ENCODE measurements at places on chromosomes 6 and 20. TPM values are rescaled to one million over a fixed set of nuclear protein-coding genes. Genes with fewer than 3 reads are reported as not detected.
A peak's percentile ranks its signal among the peaks of the same experiment; 100 is the strongest.

DNA sequence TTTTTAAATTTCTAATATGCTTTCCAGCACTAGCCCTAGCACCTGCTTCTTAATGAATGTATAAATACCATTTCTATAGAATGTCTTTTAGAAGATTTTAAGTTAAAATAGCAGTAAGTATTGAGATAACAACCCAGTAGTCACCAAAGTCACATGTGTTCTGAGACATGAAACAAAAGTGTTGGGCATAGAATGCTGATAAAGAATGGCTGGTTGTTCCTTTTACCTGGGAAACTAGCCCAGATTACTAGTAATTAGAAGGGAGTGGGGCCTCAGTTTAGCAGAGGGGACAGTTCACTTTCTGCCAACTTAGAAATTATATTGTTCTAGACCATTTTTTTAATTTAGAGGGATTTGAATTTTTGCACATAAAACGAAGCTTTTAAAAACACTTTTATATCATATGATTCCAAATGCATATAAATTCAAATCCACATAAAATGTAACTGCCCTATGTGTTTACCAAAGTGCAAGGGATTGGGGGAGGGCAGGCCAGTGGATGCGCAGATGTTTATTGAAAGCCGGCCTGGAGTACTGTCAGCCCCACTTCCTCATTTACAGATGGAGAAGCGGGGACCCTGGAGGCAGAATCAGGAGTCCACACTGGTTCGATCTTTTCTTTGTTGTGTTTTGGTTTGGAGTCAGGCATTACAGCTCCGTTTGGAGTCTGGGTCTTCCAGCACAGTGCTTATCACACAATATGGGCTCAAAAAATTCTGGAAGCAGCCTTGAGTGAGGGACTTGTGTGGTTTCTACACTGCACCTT, 139.8 kb downstream of the ZDHHC14 start:
- DNase-seq: no peak

GRCh38 chr6:53916804-53917463, 122.1 kb downstream of the LRRC1 start:
- no peak for DNase-seq

- DNase-seq: no peak
Measured at GRCh38 chr6:118509009-118509617, 39.0 kb upstream of the PLN start.

DNA sequence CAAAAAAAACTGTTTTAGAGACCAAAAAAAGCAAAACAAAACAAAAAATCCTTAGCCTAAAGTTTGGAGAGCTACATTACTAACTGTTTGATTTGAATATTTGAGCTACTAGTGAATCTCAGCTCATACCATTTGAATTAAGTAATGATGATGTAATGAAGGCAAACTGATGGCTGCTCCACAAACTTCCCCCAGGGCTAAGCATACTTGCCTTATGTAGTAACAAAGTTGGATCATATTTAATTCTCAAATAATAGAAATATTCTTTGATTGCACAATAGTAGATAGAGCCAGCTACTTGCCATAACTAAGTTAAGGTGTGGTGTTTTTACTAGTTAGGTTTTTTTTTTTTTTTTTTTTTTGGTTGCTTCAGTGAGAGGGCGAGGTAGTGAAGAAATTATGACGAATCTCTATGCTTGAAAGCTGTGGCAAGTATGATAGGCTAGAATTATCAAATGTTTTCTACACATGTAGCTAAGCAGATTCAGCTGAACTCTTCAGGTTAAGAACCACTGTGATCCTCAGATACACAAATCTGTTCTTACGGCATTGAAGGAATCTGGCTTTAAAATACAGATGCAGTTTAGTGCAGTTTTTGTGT, 2.9 kb downstream of the RAB32 start:
- peak; percentile 61 for DNase-seq

- DNase-seq: no peak
Measured at GRCh38 chr20:50758992-50759391, 27.6 kb downstream of the PARD6B start.

- DNase-seq: no peak
Measured at GRCh38 chr20:48166082-48166835, 381.0 kb upstream of the SULF2 start.

GRCh38 chr20:37299718-37300528, 10.5 kb downstream of the MANBAL start:
- no peak for DNase-seq

- DNase-seq: no peak
Measured at GRCh38 chr6:99514089-99514488, 1.1 kb downstream of the USP45 start.

GRCh38 chr6:40556881-40557280, 30.3 kb downstream of the LRFN2 start:
- no peak for DNase-seq

DNA sequence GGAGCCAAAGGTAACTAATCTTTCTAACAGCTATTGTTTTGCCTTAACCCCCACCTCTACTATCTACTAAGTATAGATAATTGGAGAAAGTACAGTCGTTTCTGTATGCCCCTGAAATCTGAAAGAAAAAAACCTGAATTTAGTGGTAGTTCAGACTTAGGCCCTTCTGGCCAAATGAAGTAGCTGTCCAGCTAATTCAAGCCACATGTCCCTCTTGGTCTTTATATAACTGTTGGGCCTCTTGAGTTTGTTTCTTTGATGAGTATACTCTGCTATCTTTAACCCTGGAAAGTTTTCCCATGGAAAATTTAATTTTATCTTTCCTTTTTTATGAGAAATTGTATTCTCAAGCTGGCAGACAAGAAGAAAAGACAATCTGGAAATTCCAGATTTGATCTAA, 73.0 kb upstream of the FAM8A1 start:
- DNase-seq: no peak

DNA sequence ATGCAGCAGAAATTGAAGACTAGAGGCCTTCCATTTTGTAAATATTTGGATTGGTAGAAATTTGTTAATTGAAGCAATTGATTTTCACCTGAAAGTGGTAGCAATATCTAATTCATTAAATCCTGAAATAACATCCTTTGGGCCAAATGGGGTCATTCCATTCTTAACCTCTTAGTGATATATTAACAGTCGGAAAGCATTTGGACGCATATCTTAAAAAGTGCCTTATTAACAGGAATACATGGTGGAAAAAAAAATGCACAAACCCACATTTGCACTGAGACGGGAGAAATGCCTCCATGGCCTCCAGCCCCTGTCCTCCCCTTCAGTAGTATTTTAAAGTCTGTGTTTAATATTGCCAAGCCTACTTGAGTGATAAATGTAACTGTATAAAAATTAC, 205.5 kb downstream of the TFAP2B start:
- DNase-seq: no peak

DNA sequence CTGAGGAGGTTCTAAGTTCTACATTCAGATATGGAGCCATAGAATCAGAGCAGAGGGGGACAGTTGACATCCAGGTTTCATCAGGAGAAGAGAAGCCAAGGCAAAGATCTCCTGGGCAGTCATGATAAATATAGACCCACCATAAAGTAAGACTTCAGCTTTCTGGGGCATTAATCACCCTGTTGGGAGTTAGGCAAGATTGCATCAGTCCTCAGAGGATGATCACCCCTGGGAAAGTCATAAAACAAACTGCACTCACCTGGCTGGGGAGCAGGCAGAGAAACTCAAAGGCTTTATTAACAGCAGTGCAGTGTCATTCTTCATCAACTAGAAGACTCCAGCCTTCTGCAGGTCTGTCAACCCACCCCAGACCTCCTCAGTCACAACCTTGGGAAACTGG, 301.3 kb upstream of the JARID2 start:
- no peak for DNase-seq

- DNase-seq: no peak
Measured at GRCh38 chr6:20693466-20694063, 159.3 kb downstream of the CDKAL1 start.

- DNase-seq: no peak
Measured at GRCh38 chr6:105429676-105430075, 26.8 kb upstream of the PREP start.

DNA sequence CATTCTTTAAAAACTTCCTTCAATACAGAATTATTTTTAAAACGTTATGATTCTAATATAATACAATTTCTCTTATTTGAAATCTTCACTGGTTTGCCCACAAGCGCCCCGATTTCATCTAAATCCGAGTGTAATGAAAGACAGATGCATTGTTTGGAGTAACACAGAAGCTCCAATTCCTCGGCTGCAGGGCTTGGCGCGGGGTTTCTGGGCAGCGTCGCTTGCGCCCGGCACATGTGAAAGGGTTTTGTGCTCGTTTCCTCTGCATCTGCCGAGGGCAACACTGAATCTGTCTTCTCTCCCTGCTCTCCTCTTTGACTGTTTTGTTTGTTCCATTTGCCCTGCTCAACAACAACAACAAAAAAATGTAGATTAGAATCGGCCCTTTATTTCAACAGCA, 248.6 kb upstream of the QKI start:
- DNase-seq: no peak

- no peak for DNase-seq
Measured at GRCh38 chr20:10602221-10602871, 71.5 kb downstream of the JAG1 start.

DNA sequence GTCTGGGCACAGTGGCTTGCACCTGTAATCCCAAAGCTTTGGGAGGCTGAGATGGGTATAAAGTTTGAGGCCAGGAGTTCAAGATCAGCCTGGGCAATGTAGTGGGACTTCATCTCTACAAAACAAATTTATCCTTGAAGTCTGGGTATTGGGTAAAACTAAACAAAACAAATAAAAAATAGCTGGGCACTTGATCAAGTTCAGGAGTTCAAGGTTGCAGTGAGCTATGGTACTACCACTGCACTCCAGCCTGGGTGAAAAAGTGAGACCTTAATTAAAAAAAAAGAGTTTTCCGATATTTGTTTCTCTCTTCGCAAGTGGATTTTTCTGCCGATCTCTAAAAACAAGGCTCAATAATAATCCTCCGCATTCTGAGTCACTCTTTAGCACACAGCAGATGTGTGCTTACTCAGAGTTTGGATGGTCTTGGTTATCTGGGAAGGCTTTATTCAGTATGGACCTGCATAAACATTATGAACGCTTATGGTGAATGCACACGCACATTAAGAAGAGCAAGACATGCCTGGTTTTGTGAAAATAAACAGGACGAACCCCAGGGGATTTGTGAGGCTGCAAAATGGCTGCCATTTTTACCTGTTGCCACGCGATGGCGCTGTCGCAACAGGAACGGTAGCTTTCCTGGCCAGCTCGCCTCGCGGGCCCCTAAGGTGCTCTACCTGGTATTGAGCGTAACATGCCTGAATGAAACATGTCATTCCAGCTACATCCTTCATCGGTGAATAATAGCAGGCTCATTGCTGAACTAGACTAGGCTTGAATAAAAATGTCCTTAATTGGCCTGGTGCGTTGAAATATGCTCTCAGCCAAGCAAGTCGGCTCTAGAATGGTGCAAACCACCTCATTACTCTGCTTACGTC, 6.0 kb downstream of the OPN5 start:
- peak; percentile 20 for DNase-seq

DNA sequence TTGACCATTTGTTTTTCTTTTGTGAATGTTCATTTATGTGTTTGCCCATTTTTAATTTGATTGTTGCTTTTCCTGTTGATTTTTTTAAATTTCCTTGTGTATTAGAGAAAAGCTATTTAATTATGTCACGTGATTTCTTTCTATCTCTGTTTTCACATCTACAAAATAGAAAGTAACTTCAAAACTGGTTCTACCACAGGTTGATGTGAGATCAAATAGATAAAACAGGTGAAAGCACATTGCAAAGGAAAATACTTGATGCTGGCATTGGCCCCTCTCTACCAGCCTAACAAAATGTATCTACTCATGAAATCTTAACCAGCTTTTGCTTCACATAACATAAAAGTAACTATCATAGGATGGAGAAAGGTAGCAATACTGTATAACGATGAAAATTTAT, 129.2 kb downstream of the TMEM242 start:
- no peak for DNase-seq

- DNase-seq: no peak
Measured at GRCh38 chr20:10488534-10488933, 53.4 kb downstream of the SLX4IP start.

- peak; percentile 78 for DNase-seq
Measured at GRCh38 chr20:32685541-32686529, 12.1 kb upstream of the C20orf203 start.

- DNase-seq: no peak
Measured at GRCh38 chr6:20118892-20119291, 93.4 kb downstream of the MBOAT1 start.

DNA sequence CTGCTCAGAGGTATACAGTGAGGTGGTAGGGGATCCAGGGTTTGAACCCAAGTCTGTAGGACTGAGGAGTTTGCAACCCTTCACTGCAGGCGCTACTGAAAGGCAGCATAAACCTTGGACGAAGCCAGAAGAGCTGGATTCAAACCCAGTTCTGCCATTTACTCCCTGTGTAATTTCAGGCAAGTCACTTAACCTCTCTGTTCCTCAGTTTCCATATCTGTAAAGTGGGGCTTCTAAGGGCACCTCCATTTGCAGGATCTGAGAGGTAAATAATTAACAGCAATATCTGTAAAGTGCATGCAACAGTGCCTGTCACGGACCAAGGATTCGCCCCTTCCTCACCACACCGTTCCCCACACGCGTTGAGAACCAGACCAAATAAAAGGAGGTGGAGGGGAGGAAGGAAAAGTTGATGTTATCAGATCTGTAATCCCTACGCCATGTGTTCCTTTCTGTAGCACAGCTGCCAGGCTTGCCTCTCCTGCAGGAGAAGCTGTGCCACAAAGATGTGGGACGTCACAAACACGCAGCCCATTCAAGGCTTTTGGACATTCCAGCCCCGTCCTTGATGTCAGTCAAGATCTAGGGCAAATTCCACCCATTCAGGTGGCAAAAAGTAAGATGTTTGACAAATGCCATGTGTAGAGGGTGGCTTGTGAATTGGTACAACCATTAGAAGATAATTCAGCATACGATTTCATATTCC, 9.8 kb downstream of the RIPOR3 start:
- no peak for DNase-seq

DNA sequence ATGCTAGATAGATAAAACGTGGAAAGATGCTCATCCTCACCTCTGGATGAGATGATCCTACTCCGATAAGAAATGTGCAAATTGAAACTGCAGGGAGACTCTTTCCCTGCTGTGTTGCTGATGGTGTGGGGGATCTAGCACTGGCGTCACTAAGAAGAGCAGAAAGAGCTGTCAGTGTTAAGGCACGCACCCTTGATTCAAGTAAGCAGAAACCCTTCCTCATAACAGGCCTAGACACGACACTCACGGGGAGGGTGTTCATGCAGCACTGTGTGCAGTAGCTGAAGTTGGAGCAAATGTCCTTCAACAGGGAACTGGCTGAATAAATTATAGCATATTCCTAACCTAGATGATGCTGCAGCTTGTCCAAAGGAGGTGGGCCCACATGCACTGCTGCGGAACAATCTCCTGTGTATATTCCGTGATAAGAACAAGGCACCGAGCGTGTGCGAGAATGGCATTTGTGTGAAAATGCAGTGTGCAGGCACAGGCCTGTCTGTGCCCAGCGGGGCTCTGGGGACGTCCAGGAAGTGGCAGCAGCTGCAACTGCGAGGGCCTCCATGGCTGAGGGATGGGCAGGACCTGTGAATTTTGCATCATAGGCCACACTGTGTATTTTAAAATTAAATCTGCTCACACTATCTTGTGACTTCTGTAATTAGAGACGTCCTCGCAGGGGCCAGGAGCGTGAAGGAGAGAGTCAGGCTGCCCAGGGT, 64.0 kb downstream of the TCP11 start:
- DNase-seq: no peak

GRCh38 chr6:21612067-21612745, 18.7 kb downstream of the SOX4 start:
- no peak for DNase-seq

- no peak for DNase-seq
Measured at GRCh38 chr6:153767127-153767526, 271.9 kb upstream of the OPRM1 start.

Gene GABRR1
- polyA plus RNA-seq: 0.38 TPM

Gene PTPRT
- polyA plus RNA-seq: 0.35 TPM

Gene C6orf58
- 0.77 TPM for polyA plus RNA-seq

Gene CAPN11
- 0.56 TPM for polyA plus RNA-seq

Gene C20orf144
- polyA plus RNA-seq: 0.19 TPM

Gene KLC4
- 27.6 TPM for polyA plus RNA-seq

All from forelimb muscle (tissue), 1 donor.